ENCODE measurements at places on chromosomes 1 and 21.

DNA sequence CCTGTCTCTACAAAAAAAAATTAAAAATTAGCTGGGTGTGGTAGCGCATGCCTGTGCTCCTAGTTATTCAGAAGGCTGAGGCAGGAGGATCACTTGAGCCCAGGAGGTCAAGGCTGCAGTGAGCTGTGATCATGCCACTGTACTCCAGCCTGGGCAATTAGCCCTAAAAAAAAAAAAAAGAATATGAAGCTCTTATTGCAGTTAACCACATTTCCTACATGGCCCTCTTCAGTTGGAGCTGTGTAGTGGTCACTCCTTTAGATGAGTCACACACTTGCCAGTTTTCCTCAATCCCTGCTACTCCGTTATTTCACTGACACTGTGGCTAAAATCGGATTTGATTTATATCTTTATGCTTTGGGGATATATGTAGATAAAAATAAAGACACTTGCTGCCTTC lies 11.8 kb downstream of the NFYC start:
- no peak for DNase-seq

- no peak for DNase-seq
Observed at GRCh38 chr1:115529216-115529897, 112.4 kb upstream of the VANGL1 start.

GRCh38 chr1:96825231-96825630 lies 103.6 kb downstream of the PTBP2 start:
- no peak for DNase-seq

- DNase-seq, result no peak
Observed at GRCh38 chr1:81733480-81733879, 67.3 kb upstream of the ADGRL2 start.

DNA sequence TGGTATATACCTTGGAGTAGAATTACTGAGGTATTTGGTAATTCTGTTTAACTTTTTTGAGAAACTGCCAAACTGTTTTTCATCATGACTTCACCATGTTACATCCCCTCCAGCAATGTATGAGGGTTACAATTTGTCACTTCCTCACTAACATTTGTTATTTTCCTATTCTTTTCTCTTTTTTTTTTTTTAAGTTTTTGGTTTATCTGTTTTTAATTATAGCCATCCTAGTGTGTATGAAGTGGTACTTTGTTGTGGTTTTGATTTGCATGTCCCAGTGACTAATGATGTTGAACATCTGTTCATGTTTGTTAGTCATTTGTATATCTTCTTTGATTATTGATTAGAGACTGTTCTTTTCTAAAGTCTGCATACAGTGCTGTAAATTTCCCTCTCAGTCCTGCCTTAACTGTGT lies 147.3 kb downstream of the HS2ST1 start:
- DNase-seq, result no peak

GRCh38 chr1:1021920-1022259 lies 2.0 kb downstream of the AGRN start:
- no peak for DNase-seq

DNA sequence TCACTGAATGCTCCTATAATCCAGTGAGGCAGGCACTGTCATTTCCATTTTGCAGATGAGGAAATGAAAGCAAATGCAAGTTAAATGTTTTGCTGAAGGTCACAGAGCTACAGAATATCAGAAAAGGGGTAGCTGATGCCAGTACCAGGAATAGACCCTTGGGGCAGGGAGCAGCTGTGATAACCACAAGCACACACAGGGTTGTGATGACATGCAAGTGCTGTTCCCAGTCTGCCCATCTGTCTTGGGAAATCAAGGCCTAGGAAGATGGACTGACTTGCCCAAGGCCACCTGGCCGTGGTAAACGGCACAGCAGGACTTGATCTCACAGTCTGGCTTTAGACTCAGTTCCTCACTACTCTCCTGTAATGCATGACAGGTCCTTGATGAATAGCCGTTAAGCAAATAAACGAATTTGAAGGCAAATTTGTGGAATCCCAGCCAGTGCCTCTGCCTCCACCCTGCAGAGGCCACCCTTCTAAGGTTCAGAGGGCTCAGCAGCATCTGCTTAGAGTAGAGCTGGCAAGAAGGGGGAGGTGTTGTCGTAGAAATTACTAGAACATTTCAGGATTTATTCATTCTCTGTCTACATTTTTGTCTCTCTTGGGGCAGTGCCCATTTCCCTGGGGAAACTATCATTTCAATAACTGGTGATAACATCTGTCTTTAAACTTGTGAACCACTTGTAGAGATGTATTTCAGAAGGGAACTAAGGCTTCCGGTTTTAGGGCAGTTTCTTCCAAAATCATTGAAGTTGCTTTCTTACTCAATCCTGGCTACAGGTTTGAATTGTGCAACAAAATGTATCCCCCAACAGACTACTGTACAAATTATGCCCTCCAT lies 53.2 kb upstream of the MRPS6 start:
- DNase-seq, result no peak

GRCh38 chr1:11150326-11150725 lies 38.8 kb upstream of the ANGPTL7 start:
- no peak for DNase-seq

DNA sequence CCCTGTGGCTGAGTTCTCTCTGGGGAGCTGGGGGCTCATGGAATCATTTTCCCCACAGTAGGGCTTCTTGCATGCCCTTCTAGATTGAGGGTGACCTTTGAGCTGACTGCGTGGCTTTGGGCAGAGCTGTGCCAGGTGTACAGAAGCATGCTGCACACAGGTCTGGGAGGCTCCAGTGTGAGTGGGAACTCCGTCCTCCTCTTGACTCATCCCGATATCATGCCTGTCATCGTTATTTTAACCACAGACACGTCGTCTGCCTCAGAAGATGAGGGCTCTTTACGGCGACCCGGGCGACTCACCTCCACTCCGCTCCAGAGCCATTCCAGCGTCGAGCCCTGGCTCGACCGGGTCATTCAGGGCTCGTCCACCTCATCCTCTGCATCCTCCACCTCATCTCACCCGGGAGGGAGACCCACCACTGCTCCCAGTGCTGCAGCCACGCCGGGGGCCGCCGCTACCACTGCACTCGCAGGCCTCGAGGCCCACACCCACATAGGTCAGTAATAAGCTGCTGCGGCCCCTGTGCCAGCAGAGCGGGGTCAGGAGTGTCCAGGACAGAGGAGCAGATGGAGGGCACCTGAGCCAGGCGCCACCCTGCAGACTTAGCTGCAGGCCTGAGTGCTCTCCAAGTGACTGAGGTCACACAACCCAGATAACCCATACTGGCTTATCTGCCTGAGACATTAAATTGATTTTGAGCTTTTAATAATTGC lies 39.8 kb downstream of the DIP2A start:
- DNase-seq, result no peak

DNA sequence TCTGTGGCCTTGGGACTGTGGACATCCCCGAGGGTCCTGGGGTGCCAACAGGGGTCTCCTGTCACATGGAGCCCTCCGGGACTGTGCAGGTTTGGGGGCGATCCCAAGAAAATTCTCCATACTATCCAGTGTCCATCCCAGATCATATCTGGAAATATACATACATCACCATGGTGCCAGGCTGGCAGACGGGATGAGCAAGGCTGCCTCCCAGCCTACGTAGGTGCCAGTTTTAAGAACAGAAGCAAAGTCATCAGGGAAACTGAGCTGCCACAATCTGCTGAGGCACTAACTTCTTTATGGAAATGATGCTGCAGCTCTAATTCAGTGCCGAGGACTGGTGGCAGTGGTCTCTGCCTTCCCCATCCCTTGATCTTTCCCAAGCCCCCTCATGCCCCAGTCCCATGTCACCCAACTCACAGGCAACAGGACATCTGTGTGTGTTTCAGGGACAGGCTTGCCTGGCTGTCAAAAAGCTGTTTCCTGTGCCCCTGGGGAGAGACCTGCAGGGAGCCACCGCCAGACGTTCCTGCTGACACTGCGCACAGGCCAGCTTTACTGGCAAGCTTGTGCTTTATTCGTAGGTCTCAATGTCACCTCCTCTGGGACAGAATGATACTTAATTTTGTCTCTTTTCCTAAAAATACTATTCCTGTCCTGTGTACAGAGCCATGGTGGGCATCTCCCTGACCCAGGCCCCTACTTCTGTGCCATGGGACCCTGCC lies 15.5 kb downstream of the TEX35 start:
- no peak for DNase-seq

DNA sequence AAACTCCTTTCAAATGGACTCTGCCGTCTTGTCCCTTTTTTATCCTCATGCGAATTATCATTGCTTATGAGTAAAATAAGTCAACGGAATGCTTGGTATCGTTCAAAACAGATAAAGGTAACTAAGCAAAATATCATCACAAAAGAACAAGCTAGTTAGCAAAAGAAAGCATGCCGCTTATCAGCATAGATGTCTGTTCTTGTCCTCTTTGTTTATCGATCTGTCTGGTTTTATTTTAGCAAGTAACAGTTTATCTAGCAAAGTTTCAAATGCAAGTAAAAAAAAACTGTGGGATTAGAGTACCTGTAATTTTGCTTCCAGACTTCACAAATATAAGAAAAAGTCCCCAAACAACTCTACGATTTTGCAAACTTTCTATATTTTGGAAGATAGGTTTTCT lies 561.5 kb downstream of the USP25 start:
- DNase-seq, result no peak

DNA sequence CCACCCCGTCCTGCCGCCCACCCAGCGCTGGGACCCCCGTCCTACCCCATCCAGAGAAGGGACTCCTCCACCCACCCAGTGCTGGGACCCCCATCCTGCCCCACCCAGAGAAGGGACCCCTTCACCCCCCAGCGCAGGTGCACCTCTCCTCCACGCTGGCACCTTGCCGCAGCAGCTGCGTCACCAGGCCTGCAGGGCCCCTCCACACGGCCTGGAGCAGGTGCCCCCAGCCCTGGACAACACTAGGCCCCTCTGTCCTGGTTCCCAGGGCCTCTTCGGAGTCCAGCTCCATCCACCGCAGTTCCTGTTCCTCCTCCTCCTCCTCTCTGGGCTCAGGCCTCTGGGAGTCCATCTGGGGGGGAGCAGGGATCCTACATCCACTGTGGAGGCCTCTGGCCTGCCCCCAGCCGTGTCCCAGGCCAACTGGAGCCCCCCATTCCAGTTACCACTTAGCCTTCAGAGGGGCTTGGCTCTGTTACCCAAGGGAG lies 378 bp downstream of the ANKRD65 start:
- no peak for DNase-seq

DNA sequence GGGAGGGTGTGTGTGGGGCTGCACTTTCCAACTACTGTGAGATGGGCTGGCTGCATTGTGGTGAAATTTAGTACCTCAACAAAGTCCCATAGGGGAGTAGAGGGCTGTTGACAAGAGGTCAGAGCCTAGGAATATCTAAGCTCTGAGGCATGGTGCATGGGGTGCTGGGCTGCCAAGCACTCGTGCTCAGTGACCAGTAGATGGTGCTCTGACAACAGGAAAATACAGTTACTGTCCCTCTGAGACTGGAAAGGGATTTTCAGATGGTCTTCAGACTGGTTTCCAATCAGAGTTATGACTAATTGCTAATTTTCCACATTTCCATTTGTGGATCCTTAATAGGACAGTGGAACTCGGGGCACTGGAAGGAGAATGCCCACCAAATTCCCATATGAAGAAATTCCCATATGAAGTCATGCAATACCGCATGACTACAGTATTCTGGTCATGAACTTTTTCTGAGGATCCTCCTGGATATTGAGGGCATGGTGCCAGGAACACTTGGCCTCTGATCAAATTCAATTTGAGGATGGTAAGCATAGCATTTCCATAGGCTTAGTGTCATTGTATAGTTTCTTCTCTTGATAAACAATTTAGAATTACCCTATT lies 4.1 kb upstream of the CACNA1E start:
- no peak for DNase-seq

DNA sequence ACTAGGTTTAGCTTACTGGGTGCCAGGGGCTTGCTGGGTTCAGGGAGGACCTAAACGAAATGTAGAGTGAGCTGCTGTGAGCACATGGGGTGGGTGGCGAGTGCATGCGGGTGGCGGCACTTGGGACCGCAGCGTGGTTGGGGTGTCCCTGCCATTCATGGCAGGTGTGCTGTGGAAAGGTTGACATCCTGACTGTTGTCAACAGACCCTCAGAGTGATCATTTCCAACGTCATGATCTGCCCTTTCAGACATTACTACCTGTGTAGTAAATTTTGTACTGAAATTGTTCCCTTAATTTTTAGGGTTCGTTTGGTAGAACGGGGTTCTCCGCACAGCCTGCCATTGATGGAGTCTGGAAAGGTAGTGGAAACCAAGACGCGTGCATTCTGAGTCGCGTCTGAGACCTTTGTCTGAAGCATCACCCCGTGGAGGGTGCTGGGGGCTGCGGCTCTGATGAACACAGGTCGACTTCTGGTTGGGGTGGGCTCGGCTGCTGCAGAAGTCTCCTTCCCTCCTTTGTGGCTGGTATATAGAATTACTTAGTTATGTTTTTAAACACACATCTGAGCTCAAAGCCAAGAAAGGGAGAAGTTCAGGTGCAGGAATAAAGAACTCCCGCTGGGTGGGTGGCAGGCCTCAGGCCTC lies 43.3 kb downstream of the S100B start:
- DNase-seq, result no peak

- no peak for DNase-seq
Observed at GRCh38 chr1:207109004-207109403, 5.0 kb downstream of the C4BPA start.

- DNase-seq, result no peak
Observed at GRCh38 chr1:18927082-18927653, 24.8 kb upstream of the ALDH4A1 start.

- DNase-seq, result no peak
Observed at GRCh38 chr1:89535537-89535936, 10.9 kb downstream of the LRRC8B start.

DNA sequence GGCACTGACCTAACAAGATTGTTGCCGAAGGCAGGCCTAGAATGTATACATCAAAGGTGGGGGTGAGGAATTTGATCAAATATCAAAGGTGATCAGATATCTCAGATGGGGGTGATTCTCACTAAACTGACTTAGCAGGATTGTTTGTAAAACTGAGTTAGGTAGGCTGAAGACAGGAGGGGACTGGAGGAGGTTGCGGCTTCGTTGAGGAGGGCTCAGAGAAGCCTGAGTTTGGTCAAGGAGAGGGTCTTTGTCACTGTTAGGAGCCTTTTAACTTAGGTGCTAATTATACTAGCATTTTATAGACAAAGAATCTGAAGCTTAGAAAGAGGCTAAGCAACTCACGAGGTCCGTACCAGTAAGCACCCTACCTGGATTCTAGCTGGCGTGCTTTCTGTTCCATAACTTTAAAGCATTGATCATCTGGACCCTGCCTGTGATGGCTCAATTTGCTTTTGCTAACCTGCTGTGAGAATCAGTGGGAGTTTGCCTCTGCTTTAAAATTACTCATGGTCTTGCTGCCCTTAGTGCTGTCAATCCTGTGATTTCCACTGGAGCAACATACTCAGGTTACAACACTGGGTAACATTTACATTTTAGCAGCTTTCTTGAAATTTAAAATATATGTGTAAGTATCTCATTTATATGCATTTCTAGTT lies 49.8 kb downstream of the ITSN1 start:
- no peak for DNase-seq

Data from activated naive CD4-positive, alpha-beta T cell (primary cell).